D341Med (cell line): ENCODE measurements at places on chromosomes 13 and 19.

DNA sequence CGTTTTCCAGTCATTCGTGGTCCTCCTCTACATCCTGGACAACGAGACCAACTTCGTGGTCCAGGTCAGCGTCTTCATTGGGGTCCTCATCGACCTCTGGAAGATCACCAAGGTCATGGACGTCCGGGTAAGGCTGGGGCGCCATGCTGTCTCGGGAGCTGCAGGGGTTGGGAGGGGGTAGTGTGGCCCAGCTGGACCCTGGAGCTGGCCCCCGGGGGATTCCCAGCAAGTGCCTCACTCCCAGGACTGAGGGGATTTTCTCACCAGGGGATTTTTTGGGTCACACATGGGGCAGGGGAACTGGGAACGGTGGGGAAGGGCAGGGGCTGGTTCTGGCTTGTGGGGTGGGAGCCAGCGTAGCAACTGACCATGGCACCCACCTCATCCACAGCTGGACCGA is 10.8 kb upstream of the RELB start:
- no peak for DNase-seq

GRCh38 chr19:18591735-18592385 is 3.3 kb downstream of the REX1BD start:
- DNase-seq, result no peak

DNA sequence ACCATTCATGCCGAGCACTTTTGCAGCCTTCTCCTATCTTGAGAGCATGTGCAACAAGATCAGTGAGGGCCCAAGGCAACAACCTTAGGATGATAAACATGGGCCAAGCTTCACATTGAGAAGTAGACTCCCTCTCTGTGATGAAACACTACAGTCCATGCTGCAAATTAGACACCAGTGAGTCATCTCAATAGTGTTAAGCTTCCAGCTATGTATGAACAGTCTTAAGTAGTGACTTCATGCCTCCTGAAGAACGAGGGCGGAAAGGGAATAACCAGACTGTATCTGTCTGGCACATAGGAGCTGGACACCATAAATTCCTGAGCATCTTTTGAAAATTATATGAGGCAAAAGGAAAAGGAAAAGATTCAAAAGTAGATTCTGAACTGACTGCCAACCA is 309.9 kb upstream of the SLITRK1 start:
- DNase-seq, result no peak

DNA sequence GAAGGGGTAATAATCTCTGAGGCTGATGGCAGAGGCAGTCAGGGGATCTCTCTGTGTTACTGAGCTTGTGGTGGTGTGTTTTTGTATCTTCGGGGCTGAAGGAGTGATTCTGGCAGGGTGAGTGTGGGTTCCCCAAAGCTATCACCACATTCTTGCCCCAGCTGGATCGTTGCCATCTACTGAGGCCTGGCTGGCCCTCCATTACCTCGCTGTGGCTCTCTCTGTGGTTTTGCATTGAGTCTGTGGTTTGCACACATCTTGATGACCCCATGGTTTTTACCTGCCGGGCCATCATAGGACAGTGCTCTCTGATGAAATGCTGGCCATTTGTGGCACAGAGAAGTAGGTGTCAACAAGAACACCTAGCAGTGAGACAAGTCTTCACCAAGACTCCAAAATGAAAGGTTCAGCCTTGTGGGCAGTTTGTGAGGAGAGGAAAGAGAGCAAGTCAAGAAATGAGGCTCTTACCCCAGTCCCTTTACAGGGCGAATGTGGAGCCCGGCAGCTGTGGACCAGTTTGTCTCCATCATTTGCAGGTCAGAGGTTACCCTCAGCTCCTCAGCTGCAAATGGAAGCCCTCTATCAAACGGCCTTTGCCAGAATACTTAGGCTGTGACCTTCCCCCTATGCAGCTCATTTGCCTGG is 69.0 kb upstream of the NPAS1 start:
- no peak for DNase-seq

DNA sequence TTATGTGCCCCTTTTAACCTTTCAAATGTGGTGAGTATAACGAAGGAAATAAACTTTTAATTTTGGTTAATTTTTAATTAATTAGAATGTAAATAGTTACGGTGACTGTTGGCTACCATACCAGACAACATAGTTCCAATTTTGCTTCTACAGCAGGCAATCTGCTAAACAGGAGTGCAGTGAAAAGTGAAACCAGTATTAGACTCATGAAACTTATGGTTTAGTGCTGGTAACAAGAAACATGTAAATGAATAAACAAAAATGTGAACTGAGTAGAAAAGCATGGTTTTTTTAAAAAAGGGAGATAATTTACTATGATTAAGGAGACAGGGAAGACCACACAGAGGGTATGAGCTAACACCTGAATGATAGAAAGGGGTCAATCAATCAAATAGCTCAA is 478.4 kb downstream of the PCDH9 start:
- no peak for DNase-seq

GRCh38 chr13:40161931-40162330 is 504.5 kb downstream of the FOXO1 start:
- no peak for DNase-seq

- peak; percentile 50 for DNase-seq
These were observed 880 bp downstream of the SWSAP1 start for GRCh38 chr19:11375143-11375948.

- no peak for DNase-seq
These were observed 43.2 kb downstream of the ZNF571 start for GRCh38 chr19:37551129-37551993.

DNA sequence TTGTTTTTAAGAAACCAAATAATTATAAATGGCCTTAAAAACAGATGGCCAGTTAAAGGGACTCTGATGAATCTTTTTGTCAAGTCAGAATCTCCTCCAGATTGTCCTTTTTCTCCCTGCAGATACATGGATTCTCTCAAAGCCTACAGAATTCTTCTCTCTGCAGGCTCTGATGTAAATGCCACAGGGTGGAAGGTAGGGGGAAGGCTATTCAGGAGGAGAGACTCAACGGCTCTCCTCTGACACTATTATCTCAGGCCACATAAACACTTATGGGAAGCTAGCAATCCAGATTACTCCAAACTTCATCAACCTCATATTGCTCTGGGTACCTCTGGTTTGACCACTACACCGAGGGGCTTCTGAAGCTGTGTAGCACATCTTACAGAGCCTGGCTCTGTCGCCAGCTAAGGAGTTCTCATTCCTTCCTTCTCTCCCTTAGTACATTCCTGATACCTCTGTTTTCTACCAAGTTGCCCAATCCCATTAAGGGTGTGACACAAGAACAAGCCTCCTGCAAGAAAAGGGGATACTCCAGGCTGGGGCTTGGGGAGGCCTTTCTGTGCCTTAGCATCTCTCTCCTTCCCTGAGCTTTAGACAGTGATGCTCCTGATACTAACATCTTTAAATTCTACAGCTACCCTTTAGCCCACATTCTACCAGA is 14.9 kb downstream of the LCP1 start:
- no peak for DNase-seq

DNA sequence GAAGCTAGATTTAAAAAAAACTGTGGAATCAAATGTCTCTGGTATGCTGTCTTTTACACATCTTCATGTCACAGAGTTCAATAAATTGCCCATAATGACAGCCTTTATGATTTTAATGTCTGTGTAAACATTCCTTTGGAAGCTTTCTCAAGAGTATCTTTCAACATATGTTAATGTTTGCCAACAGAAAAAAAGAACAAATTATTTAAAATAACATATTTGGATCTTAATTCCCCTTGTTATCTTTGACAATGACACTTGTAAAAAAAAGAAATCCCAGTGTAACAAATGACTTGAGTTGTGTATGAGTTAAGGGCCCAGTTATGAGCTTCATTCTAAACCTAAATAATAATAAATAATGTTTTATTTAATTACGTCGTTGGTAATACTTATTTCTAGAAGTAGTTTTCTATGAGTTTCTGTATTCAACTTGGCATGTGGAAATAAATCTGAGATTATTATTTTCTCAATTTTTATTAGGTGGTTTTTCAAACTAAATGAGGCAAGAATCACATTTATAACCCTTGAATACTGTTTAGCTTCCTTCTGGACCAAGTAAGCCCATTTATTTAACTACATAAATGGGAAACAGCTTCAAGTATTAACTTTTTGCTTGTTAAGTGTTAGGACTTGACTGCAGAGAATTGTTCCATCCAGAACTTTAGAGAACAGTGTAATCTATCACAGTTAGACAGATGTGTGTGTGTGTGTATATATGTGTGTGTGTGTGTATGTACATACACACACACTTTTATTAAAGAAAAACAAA is 182.1 kb downstream of the POSTN start:
- DNase-seq, result no peak

DNA sequence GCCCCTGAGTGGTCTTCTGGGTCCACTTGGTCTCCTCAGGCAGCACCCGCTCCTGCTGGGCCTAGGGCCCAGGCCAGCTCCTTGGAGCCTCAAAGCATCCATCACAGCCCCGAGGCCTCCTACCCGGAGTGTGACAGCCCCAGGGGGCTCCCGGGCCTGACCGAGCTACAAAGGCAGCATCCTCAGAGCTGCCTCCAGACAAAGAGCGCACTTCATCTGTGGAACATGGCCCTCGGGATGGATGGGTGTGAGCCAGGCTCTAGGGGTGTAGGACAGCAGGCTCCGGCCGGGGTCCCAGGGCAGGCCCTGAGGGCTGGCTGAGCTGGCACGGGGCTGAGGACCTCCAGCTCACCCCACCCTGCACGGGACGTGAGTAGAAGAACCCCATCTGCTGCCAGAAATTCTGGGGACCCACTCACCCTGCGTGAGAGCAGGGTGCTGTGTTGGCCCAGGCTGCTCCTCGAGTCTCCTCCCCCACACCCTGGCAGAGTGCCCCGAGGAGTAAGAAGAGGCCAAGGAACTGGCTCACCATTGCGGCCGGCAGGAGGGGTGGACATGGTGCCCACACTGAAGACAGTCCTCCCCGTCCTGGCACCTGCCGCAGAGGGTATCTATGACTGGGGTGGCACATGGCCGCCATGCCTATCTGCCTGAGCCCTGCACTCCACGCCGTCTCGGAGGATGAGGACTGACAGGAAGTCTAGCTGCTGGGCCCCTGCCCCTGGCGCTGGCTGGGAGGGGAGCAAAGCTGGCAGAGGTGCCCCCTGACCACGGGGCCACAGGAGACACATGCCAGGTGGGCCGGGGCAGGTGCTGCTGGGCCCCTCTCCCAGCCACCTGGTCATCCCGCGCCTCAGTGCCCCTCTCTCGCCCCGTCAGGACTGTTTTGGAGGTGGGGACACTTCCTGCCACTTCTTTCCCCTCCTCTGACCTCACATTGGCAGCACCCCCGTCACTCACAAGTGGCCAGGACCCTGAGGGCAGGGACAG is 22.3 kb downstream of the CEBPG start:
- peak; percentile 30 for DNase-seq

- DNase-seq, result peak; percentile 84
These were observed 91.4 kb upstream of the CACNA1A start for GRCh38 chr19:13597640-13598039.
